ENCODE measurements at places on chromosomes 11 and 22.
A peak's percentile ranks its signal among the peaks of the same experiment; 100 is the strongest.

- no peaks in the 10 kb centered on the region for H3K27me3 ChIP-seq
- H3K27ac ChIP-seq = no peak overlapping the region
- no peak overlapping the region for H3K4me3 ChIP-seq
- DNase-seq = no peak
These were observed 186.0 kb upstream of the CNTN5 start for GRCh38 chr11:98834776-98835175.

- H3K4me1 ChIP-seq = no peaks in the 10 kb centered on the region
- no peak for DNase-seq
- H3K4me3 ChIP-seq = no peak overlapping the region
- H3K36me3 ChIP-seq = no peaks in the 10 kb centered on the region
These were observed 6.5 kb downstream of the HBG1 start for GRCh38 chr11:5242933-5243815.

DNA sequence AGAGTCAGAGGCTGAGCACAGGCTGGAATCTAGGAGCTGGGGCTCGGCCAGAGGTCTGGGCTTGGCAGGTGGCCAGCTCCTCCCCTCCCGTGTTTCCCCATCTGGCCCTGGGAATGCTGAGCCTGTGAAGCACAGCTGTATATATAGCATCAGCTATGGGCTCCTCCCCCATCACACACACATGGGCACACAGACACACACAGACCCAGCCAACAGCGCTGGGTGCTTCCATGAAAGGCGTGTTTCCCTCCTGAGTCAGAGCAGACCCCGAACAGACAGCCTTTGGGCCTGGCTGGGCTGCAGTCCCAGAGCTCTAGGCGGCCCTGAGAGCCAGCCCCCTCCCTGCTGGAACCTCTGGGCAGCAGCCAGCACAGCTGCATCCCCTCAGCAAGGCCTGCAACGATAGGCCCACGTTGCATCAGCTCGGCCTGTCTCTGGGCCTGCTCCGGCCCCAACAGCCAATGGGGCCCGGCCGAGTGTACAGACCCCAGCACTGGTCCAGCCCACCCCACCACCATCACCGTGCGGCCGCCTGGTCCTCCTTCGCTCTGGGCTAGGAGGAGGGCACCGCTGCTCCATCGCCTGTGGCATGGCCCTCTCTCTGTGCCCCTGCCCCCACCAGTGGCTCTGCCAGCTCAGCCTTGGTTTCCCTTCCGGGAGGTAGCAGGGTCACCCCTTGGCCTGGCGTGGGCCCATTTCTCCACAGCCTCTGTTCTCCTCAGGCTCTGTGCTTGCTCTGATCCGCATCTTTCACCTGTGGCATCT lies 7.6 kb upstream of the SERPINH1 start:
- no peaks in the 10 kb centered on the region for H3K27me3 ChIP-seq
- H3K4me3 ChIP-seq = no peak overlapping the region
- no peak for DNase-seq
- H3K36me3 ChIP-seq = no peaks in the 10 kb centered on the region

DNA sequence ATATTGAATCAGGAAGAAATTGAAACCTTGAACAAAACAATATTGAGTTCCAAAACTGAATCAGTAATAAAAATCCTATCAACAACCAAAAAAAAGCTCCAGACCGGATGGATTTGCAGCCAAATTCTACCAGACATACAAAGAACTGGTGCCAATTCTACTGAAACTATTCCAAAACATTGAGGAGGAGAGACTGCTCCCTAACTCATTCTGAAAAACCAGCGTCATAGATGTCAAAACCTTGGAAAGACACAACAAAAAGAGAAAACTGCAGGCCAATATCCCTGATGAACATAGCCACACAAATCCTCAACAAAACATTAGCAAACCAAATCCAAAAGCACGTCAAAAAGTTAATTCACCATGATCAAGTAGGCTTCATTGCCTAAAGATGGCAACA lies 353.8 kb downstream of the TMEM135 start:
- no peak for DNase-seq
- H3K4me3 ChIP-seq = no peak overlapping the region
- peaks cover 5% of the 10 kb centered on the region for H3K27me3 ChIP-seq
- H3K4me1 ChIP-seq = no peaks in the 10 kb centered on the region

DNA sequence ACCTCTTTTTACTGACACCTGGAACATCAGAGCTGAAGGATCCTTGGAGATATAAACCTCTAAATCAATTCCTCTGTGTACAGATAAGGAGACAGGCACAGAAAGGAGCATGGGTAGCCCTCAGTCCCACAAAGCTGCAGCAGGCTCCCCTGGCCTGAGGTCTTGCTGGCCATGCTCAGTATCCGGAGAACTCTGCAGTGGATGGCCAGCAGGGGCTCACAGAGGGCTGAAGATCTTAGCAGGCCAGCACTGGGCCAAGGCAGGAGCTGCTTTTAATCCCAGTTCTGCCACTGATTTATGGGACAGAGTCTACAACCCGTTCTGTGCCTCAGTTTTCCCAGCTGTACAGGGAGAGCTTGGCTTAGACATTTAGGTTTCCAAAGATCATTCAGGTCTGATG lies 52.6 kb upstream of the LRRC32 start:
- H3K27ac ChIP-seq = no peak overlapping the region
- H3K4me3 ChIP-seq = no peak overlapping the region
- H3K36me3 ChIP-seq = no peaks in the 10 kb centered on the region
- peaks cover 45% of the 10 kb centered on the region for H3K27me3 ChIP-seq
- H3K4me1 ChIP-seq = peaks cover 6% of the 10 kb centered on the region
- no peak for DNase-seq

GRCh38 chr11:62419314-62419929 lies 589 bp downstream of the SCGB1A1 start:
- H3K4me3 ChIP-seq = no peak overlapping the region
- no peaks in the 10 kb centered on the region for H3K4me1 ChIP-seq
- no peak for DNase-seq
- no peak overlapping the region for H3K27ac ChIP-seq
- no peaks in the 10 kb centered on the region for H3K36me3 ChIP-seq

- no peaks in the 10 kb centered on the region for H3K4me1 ChIP-seq
- H3K4me3 ChIP-seq = no peak overlapping the region
- DNase-seq = no peak
- no peaks in the 10 kb centered on the region for H3K36me3 ChIP-seq
These were observed 159.9 kb upstream of the TENM4 start for GRCh38 chr11:79600711-79601110.

GRCh38 chr11:114293201-114293711 lies 2.9 kb upstream of the NNMT start:
- H3K4me3 ChIP-seq = no peak overlapping the region
- no peaks in the 10 kb centered on the region for H3K4me1 ChIP-seq
- peaks cover 13% of the 10 kb centered on the region for H3K27me3 ChIP-seq
- no peak overlapping the region for H3K27ac ChIP-seq

DNA sequence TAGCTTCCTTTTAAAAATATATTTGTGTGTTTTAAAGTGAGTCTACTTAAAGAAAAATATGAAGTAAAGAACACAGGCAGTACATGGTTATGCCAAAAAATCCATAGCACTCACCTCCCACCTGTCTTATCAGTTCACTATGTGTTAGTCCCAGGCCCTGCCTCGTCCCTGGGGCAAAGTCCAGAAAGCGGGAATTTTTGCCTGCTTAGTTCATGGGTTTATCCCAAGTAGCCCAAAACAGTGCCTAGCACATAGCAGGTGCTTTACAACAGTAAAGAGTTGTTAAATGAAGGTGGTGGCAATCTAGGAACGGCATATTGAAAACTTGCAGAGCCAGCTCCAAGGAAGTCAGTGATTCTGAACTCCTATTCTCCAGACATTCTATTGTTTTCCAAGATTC lies 154.0 kb downstream of the MN1 start:
- H3K4me3 ChIP-seq = no peak overlapping the region
- no peaks in the 10 kb centered on the region for H3K27me3 ChIP-seq
- H3K27ac ChIP-seq = no peak overlapping the region
- no peaks in the 10 kb centered on the region for H3K36me3 ChIP-seq
- DNase-seq = no peak

DNA sequence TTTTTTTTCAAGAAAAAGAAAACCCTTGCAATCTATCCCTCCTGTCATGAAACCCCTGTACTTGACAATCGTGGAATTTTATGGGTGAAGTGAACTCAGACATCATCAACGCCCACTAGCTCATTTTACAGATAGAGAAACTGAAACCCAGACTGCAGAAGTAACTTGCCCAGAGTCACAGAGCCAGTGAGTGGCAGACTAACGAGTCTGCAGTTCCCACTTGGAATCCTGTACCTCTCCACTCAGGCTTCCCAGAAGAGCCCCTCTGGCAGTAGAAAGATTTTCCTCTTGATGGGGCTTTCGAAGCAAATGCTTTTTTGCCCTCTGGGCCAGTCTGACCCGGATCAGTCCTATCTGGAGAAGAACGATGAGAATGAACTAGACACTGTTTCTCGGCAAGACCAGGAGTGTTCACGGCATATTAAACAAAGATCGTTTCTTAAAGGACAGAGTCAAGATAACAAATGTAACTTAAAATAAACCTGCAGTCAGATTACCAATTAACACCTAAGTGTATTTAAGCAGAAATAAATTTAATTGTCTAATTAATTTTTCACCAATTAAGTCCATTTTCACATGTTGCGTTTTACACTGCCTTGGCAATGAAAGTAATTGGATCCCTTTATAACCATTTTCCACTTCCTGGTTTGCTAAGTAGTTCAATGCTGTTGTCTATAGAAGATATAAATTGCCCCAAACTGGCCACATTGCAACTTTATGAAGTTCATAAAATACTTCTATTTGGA lies 61.3 kb upstream of the CREB3L1 start:
- H3K36me3 ChIP-seq = no peaks in the 10 kb centered on the region
- no peak for DNase-seq
- H3K4me3 ChIP-seq = no peak overlapping the region
- no peak overlapping the region for H3K27ac ChIP-seq
- H3K4me1 ChIP-seq = no peaks in the 10 kb centered on the region

GRCh38 chr22:27378995-27379394 lies 422.6 kb downstream of the MN1 start:
- H3K36me3 ChIP-seq = no peaks in the 10 kb centered on the region
- H3K4me1 ChIP-seq = no peaks in the 10 kb centered on the region
- H3K27ac ChIP-seq = no peak overlapping the region
- DNase-seq = no peak

GRCh38 chr22:43886231-43886630 lies 5.6 kb downstream of the PNPLA5 start:
- peaks cover under 1% of the 10 kb centered on the region for H3K4me1 ChIP-seq
- DNase-seq = no peak
- peaks cover 58% of the 10 kb centered on the region for H3K27me3 ChIP-seq
- H3K4me3 ChIP-seq = no peak overlapping the region
- no peaks in the 10 kb centered on the region for H3K36me3 ChIP-seq
- H3K27ac ChIP-seq = no peak overlapping the region

- H3K4me3 ChIP-seq = peak overlapping the region; percentile 83
- peaks cover 41% of the 10 kb centered on the region for H3K4me1 ChIP-seq
- H3K27ac ChIP-seq = peak overlapping the region; percentile 93
- no peaks in the 10 kb centered on the region for H3K27me3 ChIP-seq
- H3K36me3 ChIP-seq = peaks cover 51% of the 10 kb centered on the region
These were observed 1.7 kb upstream of the SCO2 start for GRCh38 chr22:50526834-50527801.

- no peaks in the 10 kb centered on the region for H3K27me3 ChIP-seq
- H3K36me3 ChIP-seq = no peaks in the 10 kb centered on the region
- no peak overlapping the region for H3K4me3 ChIP-seq
- DNase-seq = no peak
These were observed 186.8 kb upstream of the CADM1 start for GRCh38 chr11:115691030-115691429.

GRCh38 chr11:73298233-73298632 lies 9.8 kb upstream of the ARHGEF17 start:
- H3K4me3 ChIP-seq = no peak overlapping the region
- H3K4me1 ChIP-seq = peaks cover 2% of the 10 kb centered on the region
- H3K36me3 ChIP-seq = no peaks in the 10 kb centered on the region
- DNase-seq = no peak
- peaks cover 21% of the 10 kb centered on the region for H3K27me3 ChIP-seq
- no peak overlapping the region for H3K27ac ChIP-seq

DNA sequence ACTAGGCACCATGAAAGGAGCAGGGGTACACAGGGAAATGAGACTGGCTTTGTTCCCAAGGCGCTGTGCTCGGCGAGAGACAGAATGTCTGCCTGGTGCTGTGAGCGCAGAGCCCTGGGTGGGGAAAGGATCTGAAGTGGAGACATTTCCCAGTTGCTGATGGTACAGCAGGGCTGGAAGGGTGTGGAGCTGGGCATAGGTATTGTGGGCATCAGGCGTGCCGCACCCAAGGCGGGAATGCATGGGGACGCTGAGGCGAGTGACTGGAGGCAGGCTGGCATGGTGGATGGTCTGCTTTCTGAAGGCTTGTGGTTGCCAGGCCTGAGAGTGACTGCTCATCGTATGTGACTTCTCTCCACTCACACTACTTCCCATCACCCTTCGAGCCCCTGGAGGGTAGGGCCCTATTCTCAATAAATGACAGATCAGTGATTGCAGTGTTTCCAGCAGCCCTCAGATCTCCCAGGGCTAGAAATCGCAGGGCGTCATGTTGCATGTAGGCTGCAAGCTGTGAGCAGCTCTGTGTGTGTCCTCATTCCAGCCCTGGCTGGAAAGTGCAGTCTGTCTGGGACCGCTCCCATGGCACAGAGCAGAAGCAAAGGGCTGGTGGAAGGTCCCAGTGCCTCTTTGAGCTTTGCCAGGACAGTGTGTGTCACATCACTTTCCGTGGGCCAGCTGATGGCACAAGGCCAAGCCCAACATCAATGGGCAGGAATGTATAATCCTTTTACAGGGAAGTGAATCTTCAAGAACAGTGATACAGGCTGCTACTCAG lies 67.7 kb downstream of the TBC1D22A start:
- no peak overlapping the region for H3K4me3 ChIP-seq
- DNase-seq = no peak
- H3K36me3 ChIP-seq = peaks cover 80% of the 10 kb centered on the region
- H3K4me1 ChIP-seq = peaks cover 32% of the 10 kb centered on the region

DNA sequence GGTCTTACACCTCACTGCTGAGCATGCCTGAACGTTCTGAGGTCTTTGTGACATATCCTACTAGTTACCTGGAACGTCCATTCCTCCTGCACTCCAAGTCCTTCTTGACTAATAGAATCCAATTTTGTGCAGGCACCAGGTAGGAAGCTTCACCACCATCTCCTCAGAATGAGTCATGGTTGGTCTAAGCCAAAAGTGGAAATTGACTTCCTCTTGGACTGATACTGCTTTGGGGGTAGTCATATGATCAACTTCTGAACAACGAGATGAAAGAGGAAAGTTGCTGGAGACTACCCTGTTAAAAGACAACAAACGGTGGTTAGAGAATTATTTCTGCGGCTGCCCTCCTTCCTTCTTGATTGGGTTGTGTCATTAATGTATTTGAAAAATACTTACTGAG lies 374.2 kb upstream of the LARGE1 start:
- no peak overlapping the region for H3K27ac ChIP-seq
- no peak overlapping the region for H3K4me3 ChIP-seq
- H3K36me3 ChIP-seq = no peaks in the 10 kb centered on the region
- no peak for DNase-seq
- no peaks in the 10 kb centered on the region for H3K4me1 ChIP-seq

DNA sequence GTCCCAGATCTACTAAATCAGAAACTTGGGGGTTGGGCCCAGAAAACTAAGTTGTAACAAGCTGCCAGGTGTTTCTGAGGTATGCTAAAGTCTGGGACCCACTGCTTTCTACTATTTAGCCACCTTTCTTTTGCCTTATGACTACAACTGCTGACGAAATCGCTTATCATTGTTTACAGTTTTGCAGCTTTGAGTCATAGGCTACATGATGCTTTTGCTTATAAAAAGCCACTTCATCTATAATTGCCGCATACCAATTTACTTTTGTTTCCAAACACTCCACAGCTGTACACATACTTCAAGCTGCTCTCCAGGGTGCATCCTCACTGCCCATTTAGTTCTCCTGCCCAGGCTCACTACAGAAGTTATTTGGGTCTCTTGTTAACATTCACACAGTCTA lies 144.7 kb downstream of the ENTHD1 start:
- H3K4me3 ChIP-seq = no peak overlapping the region
- H3K4me1 ChIP-seq = peaks cover 50% of the 10 kb centered on the region
- DNase-seq = no peak
- H3K27ac ChIP-seq = no peak overlapping the region

All from activated T-cell treated with anti-CD3 and anti-CD28 coated beads, Interleukin-2, amount 50 U/mL, for 24 hours (primary cell).